Activated T-cell treated with anti-CD3 and anti-CD28 coated beads, Interleukin-2, amount 50 U/mL, for 48 hours (primary cell): ENCODE measurements at places on chromosomes 7 and 10.
A peak's percentile ranks its signal among the peaks of the same experiment; 100 is the strongest.

GRCh38 chr10:99915414-99915813 is 94.3 kb downstream of the DNMBP start:
- no peak for DNase-seq

GRCh38 chr10:123772645-123773508 is 106.7 kb downstream of the GPR26 start:
- peak; percentile 34 for DNase-seq

DNA sequence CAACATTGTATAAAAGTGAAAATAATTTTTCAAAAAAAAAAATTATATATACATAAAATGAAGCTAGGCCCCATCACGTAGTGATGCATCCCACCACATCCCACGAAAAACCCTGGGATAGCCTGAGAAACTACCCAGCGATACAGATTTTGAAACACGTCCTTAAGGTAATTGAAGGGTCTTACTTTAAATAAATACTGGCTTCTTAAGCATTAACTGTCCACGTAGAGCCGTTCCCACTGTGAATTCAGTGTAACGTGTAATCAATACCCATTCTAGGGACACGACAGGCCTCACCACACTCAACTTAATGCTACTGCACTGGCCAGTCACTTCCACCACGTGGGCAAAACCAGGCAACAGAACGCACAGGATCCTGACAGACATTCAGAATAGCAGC is 4.0 kb downstream of the ANKRD61 start:
- no peak for DNase-seq

DNA sequence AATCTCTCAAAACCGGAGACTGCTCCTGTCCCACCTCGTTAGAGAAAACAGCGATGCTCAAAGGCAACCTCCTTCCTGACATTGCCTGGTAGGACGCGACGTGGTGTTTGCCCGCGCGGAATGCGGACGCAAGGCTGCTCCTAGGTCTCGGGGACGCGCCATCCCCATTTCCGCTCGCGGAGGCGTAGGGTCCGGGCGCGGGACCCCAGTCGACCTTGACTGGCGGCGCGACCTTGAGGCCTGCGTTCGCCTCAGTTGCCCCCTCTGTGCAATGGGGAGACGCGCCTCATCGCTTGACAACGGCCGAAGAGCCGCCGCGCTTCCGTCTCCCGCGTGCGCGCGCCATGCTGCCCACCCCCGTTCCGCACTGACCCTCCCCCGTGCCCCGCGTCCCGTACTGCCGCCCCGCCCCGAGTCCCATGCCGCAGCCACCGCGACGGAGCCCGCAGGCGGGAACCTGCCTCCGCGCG is 412 bp upstream of the PPIA start:
- no peak for DNase-seq

DNA sequence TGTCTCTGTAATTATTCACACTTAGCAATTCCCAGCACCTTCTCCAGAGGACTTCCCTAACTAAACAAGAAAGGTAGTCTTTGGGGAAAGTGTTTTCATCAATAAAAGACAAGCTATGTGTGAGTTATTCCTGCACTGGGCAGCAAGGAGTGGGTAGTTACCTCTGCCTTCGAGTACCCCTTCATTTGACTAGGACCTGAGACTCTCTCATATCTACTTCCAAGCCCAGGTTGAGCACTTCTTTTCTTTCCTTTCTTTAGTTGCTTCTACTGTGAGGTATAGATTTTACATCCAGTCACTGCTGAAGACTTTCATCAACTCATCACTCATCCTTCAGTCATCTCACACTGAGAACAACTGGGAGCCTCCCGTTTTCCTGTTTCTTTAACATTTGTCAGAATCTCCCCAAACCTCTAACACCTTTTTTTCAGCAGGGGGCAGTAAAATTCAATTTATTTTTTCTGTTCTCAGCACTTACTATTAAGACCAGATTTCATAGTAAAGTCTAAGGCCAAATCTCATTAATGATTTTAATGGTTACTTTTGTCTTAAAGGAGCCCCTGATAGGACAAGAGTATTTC is 80.1 kb upstream of the PRSS1 start:
- DNase-seq, result no peak

- DNase-seq, result no peak
Observed at GRCh38 chr10:33273295-33274002, 61.0 kb downstream of the NRP1 start.

DNA sequence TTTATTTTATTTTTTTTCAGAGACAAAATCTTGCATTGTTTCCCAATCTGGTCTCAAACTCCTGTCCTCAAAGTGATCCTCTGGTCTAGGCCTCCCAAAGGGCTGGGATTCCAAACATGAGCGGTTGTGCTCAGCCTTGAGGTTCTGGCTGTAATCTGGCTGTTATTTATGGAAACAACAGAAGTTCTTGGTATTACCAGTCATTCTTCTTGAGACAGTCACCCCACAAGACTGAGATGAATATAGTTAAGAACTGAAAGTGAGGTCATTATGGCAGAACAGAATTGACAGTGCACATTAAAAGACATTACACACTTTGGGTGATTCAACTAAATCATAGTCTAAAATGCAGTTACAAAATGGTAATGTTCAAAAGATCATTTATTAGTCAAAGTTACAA is 719.5 kb downstream of the ZWINT start:
- DNase-seq, result no peak

DNA sequence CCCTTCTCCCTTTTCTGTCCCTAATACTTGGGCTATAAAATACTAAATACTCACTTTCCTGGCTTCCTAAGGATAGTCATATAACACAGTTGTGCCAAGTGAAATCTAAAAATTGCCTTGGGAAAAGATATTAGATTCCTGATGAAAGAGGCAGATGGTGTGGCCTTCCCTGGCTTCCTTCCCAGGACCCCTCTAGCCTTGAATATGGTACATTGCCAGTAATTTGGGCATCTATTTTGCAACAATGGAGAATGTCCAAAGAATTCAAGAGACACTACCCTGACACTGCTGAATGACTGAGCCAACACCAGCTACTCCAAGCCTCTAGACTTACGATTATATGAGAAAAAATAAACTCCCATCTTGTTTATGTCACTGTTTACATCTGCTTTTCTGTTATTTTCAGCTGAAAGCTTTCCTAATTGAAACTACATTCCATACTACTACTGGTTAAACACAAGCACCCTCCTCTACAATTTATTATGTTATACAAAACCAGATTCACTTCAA is 17.9 kb downstream of the COPG2 start:
- DNase-seq, result no peak

DNA sequence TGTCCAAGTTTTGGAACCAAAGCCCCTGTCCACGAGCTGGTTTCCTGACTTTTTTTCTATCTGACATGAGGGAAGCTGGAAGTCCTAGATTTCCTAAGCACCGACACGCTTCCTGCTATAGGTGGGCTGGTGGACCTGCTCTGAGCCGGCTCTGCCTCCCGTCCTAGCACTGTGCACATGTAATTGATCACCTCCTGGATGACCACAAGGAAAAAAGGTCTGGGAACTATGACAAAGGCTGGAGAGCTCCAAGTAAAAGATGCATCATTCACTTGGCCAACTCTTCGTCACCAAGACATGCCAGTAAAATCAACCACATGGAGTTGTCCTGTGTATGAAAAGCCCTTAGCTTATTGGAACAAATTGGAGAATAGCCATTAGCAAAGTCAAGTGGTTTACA is 104.8 kb downstream of the ITIH5 start:
- DNase-seq, result no peak

- no peak for DNase-seq
Observed at GRCh38 chr7:24834128-24834798, 77.0 kb upstream of the GSDME start.

GRCh38 chr7:1395211-1396070 is 63.8 kb downstream of the MICALL2 start:
- no peak for DNase-seq

DNA sequence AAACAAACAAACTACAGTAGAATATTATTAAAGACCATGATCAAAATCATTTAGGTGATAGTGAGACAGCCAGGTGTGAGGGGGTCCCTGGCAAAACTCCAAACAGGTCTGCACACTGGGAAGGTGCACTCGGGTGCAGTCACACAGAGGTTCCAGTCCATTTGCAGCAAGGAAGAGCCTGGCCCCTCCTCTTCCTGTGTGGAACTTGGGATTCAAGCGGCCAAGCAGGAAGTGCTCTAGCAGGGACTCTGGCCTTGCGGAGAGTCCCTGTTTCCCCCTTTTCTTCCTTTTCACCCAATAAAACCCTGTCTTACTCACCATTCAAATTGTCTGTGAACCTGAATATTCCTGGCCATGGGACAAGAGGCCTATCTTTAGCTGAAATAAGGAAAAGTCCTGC is 181.8 kb downstream of the LRRTM3 start:
- DNase-seq, result no peak

GRCh38 chr10:14429043-14429700 is 98.4 kb upstream of the FRMD4A start:
- no peak for DNase-seq

DNA sequence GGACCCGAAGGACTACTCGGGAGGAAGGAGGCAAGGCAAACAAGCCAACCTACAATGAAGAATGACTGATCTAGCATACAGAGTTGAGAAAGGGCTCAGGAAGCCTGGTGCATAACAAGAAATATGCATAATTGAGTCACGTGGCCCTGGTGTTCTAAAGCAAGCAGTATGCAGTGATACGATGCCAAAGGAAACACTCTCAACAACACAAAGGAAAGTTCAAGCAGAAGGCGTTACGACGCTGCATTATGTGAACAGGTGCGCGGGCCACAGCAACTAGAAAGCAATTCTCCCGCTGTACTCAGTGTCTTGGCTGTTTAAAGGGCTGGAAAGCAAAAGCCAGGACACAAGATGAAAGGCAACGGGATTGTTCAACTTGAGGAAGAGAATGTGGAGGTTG is 100.8 kb downstream of the PRTFDC1 start:
- no peak for DNase-seq

- DNase-seq, result no peak
Observed at GRCh38 chr10:5595591-5595990, 70.8 kb downstream of the ASB13 start.

DNA sequence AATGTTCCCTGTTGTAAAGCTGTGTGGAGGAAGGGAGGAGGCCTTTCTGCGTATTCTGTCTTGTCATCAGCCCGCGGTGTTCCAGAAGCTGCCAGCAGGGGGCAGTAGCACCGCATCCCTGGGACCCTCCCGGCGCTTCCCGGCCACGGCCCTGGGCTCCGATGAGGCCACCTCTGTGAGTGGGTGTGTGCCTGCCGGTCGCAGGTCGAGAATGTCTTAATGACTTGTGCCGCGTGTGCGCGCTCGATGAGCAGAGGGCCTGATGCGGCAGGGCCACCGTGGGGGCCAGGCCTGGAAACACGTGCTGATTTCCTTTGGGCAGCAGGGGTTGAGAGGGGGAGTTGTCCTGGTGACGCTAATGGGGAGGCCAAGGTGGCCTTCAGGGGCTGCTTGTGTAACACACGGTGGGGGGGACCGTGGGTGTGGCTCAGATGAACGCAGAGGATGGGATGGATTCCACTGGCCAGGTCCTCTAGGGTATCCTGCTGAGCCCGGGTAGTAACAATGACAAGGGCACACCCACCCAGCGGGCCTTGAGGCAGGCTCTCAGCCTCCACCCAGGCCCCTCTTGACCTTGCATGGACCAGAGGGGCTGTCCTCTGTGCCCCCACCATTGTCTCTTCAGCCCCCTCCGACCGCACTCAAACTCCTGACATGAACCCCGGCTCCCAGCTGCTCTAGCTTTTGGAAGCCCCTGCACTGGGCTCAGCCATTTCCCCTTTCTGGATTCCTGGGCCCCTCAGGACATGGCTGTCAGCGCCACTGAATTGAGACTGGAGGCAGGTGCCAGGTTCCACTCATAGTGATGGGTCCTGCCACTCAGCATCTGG is 135.9 kb upstream of the PODXL start:
- peak; percentile 77 for DNase-seq
